ENCODE measurements at places on chromosomes 1 and 21.

DNA sequence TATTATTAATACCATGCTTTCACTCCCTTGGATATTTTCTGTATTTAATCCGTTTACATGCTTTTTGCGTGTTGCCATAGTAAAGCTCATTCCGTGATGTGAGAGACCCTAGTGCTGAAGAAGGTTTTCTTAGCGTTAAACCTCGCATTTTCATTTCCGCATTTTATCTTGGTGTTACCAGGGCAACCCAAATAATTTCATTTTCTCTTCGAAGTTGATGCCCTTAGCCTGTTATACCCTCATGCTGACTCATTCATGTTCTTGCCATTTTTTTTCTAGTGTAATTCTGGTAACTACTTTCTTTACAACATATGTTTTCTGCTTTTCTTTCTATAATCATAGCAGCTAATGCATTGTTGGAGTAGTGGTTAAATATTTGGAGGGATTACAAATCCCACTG is 37.2 kb downstream of the LRRC8C start:
- peak; percentile 14 for DNase-seq

- DNase-seq: no peak
Observed at GRCh38 chr21:46554431-46555224, 50.3 kb downstream of the S100B start.

- peak; percentile 93 for DNase-seq
Observed at GRCh38 chr1:7117399-7118281, 332.4 kb downstream of the CAMTA1 start.

GRCh38 chr1:69568421-69569174 is 876 bp downstream of the LRRC7 start:
- no peak for DNase-seq

- DNase-seq: no peak
Observed at GRCh38 chr21:40099809-40100208, 232.6 kb downstream of the PCP4 start.
